ENCODE measurements at places on chromosomes 3 and 15.

DNA sequence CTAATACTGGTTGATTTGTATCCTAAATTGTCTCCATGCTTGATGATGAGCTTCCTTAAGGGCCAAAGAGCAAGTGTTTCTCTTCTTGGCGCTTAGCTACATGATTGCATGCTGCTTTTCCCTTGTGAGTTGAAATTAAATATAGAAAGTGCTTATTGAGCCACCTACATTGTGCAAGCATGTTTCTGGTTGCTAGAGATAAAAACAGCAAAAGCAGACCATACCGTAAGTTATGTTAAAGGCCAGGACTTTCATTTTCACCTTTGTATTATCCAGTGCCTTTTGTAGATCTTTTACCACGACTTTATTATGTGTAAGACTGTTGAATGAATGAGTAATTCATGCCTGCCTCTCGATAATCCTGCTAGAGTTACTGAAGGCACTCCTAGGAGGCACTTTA lies 41.9 kb upstream of the CCNB2 start:
- no peak for DNase-seq

DNA sequence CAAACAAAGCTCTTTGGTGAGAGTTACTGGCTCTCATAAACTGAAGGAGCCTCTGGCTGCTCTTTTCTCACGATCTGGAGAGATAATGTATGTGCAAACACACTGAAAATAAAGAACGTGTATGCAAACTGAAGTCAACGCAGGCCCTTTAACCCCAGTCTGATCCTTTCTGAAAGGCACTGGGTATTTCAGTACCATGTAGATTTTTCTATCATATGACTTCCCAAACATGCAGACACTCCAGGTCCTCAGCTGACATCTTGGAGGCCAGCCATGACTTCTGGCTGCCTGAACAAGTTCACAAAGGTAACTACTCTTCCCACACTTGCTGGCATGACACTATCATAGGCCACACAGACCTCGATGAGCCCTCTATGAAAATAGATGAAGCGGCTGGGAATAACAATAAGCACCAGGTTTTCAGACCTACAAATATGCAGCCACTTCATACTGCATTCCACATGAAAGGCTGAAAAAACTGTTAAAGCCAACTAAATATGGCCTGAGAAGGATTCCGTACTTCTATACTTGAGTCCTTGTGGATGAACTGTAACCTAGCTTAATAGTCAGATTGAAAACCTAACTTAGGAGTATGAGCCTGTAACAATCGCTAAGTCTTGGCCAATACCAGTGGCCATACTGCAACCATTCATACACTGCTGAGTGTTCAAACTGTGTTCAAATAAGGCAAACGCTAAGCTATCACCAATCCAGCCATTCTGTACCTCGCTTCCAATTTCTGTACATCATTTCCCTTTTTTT lies 121.3 kb downstream of the THRB start:
- peak; percentile 82 for DNase-seq

DNA sequence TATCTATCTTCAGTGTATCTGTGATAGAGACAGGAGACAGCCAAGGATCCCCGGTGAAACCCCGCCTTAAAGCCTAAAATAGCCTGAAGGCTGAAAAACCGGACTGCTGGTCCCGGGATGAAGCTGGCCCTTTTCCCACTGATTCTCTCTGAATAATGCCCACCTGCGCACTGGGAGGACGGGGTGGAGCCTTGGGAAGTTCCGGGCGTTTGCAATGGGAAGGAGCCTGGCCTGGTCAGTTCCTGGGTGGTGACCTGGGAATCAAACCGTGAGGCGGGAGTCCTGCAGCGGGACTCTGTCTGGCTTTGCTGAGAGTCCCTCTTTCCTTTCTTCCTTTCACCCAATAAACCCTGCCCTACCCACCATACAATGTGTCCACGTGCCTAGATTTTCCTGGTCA lies 157.9 kb downstream of the C3orf38 start:
- DNase-seq, result no peak

DNA sequence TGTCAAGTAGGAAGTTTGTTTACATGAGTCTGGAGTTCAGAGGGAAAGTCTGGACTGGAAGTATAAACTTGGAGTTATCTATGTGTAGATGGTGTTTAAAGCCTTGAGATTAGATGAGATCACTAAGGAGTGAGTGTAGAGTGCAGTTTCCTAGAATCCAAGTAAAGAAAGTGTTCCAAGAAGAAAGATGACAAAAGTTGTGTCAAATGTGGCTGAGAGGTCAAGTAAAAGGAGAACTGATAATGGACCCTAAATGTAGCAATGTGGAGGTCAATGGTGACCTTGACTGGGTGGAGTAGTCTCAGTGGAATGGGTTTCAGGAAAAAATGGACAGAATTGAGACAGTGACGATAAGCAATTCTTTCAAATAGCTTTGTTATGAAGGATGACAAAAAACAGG lies 39.9 kb upstream of the ULK4 start:
- DNase-seq, result no peak

- no peak for DNase-seq
These were observed 618.7 kb downstream of the EDEM1 start for GRCh38 chr3:5806192-5806591.

DNA sequence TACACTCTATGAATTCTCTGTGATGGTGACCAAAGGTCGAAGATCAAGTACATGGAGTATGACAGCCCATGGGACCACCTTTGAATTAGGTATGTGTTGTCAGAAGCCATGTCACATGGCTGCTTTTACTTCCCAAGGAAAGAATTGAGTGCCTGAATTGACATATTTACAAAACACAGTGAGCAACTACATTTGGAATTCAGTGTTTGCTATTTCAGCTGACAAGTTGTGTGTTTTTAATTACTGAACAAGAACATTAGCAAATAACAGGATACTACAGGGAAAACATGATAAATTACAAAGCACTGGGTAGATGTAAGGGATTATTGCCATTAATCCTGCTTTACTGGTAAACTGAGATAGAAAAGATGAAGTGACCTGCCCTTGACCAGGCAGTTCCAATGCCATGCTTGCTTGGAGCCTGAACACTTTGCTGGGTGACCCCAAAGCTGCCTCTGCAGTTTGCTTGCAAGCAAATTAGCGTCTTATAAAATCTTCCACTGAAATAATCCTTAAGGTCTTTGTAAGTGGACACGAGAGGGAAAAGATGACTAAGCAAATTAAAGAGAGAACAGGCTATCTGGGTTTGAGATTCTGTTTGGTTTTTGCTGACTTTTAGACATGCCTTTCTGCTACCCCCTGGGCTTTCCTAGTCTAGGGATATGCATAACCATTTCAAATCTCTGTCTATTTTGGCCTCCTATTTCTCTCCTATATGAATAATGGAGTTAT lies 98.2 kb downstream of the HCN4 start:
- no peak for DNase-seq

- DNase-seq, result no peak
These were observed 20.7 kb downstream of the HAPLN3 start for GRCh38 chr15:88874684-88875083.

DNA sequence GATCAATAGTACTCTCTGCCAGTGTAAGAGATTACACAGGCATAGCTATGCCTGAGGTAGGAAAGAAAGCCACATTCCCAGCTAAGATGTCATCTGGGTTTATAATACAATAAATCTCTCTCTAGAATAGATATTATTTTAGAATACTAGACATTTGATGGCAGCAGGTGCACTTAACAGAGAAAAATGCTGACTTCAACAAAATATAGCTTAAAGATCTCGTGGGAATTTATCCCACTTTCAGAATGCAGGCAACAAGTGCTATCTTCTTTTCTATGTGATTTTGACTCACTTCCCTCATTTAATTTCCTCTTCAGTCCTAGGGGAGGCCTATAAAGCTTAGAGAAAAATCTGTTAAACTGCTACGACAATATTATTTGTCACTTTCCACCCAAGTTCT lies 60.9 kb upstream of the FSIP1 start:
- no peak for DNase-seq

GRCh38 chr3:28316226-28316625 lies 32.3 kb upstream of the ZCWPW2 start:
- no peak for DNase-seq

- DNase-seq, result no peak
These were observed 40.2 kb downstream of the SUMF1 start for GRCh38 chr3:4426782-4427344.

Data from breast epithelium (tissue), 4 donors.